ENCODE measurements at places on chromosomes 6 and 20. TPM values are rescaled to one million over a fixed set of nuclear protein-coding genes. Genes with fewer than 3 reads are reported as not detected.
A peak's percentile ranks its signal among the peaks of the same experiment; 100 is the strongest.

- H3K36me3 ChIP-seq = no peaks in the 10 kb centered on the region
- no peaks in the 10 kb centered on the region for H3K27me3 ChIP-seq
- no peaks in the 10 kb centered on the region for H3K4me1 ChIP-seq
Measured at GRCh38 chr20:6502219-6502618, 265.3 kb upstream of the BMP2 start.

DNA sequence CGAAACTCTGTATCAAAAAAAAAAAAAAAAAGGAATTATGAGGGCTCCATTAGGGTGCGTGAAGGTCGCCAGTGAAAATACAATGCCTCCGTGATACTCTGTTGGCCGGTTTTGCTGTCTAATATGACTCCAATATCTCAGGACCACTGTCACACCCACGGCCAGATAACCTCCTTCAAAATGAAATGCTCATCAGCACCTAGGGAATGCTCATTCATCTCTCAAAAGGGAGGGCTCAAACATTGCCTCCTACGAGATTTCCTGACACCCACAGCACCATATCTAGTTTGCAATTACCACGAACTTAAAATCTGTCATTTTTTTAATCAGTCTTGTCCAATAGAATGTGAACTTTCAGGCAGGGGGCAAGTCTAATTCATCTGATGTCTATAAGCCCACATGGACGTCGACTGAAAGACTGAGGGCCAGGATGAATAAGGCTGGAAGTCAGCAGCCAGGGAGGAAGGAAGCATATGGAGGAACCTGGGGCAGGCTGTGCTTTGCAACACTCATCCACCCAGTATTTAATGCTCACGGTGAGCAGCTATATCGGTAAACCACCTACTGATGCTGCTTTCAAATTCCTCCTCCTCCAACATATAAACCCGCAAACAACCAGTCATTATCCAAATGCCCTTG is 42.8 kb downstream of the MAP3K5 start:
- H3K4me3 ChIP-seq = no peak overlapping the region
- H3K27me3 ChIP-seq = no peaks in the 10 kb centered on the region
- DNase-seq = no peak
- H3K4me1 ChIP-seq = peaks cover 43% of the 10 kb centered on the region
- no peaks in the 10 kb centered on the region for H3K36me3 ChIP-seq

Gene MAPK13
- polyA plus RNA-seq = 0.88 TPM

DNA sequence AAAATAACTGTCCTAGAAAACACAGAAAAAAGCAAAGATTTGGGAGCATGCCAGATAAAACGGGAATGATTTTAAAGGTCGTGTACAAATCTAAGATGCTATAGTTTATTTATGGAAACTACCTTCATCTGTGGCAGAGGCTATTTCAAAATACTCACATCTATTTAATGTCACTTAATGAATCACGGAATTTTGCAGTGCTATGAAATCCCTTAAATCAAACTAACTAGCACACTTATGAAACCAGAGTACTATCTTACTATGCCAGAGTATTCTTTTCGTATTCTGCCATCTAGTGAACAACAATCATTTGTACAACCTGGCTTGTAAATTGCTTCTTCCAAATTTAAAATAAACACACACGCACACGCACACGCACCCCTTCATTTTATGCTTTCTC is 77.9 kb upstream of the BMP5 start:
- no peak overlapping the region for H3K4me3 ChIP-seq
- H3K4me1 ChIP-seq = no peaks in the 10 kb centered on the region
- H3K27me3 ChIP-seq = no peaks in the 10 kb centered on the region
- DNase-seq = no peak
- H3K27ac ChIP-seq = no peak overlapping the region

DNA sequence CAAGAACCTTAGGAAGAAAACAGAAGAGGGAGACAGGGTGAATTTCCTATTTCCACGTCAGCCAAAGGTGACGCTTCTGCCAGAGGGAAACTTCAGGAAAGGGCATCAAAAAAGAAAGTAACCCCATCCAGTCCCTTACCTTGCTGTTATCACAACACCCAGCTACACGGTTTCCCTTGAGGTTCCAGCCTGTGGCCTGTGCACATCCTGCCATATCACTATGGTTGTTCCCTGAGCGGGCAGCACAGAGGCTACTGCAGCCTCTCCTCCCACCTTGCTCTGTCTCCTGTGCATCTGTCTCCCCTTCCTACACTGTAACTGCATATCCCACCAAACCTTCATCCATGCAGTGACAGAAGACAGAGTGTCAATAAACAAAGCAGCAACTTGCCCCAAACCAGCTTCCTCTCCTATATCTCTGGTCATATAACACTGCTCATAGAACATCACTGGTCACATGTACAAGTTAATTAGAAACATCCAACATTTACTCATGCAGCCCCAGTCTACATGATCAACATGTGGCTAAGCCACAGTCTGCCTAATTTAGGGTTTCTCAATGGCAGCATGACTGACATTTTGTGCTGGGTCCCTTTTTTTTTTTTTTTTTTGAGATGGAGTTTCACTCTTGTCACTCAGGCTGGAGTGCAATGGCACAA is 54.7 kb downstream of the GFOD1 start:
- H3K36me3 ChIP-seq = no peaks in the 10 kb centered on the region
- peaks cover 40% of the 10 kb centered on the region for H3K4me1 ChIP-seq
- no peak overlapping the region for H3K27ac ChIP-seq
- DNase-seq = peak; percentile 44
- H3K27me3 ChIP-seq = no peaks in the 10 kb centered on the region

DNA sequence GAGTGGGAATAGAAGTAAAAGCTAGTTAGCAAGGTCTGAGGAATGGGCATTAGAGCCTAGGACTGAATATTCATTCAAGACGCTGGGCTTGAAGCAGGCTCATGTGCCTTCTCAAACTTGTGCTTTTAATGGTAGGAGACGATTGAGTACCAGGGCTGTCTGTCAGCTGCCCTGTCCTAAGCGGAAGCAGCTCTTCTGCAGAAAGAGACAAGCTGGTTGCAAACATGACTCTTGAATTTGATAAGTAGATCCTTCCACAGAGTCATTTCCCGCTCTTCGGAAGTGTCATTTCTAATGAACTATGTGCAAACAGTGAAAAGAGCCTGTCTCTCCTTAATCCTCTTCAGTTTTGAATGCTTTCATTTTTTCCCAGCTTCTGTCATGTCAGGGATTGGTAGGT is 176.4 kb downstream of the TFAP2B start:
- no peaks in the 10 kb centered on the region for H3K36me3 ChIP-seq
- H3K27ac ChIP-seq = no peak overlapping the region
- DNase-seq = no peak
- no peaks in the 10 kb centered on the region for H3K27me3 ChIP-seq

Gene SCRT2
- not detected for polyA plus RNA-seq

- H3K4me1 ChIP-seq = peaks cover 59% of the 10 kb centered on the region
- H3K27ac ChIP-seq = peak overlapping the region; percentile 94
- no peak overlapping the region for H3K4me3 ChIP-seq
- H3K36me3 ChIP-seq = peaks cover 4% of the 10 kb centered on the region
- DNase-seq = no peak
Measured at GRCh38 chr6:7127680-7128079, 19.9 kb downstream of the RREB1 start.

GRCh38 chr20:34794006-34794585 is 31.4 kb downstream of the NCOA6 start:
- H3K4me1 ChIP-seq = peaks cover 6% of the 10 kb centered on the region
- no peak overlapping the region for H3K27ac ChIP-seq
- H3K27me3 ChIP-seq = no peaks in the 10 kb centered on the region
- peaks cover 15% of the 10 kb centered on the region for H3K36me3 ChIP-seq
- H3K4me3 ChIP-seq = no peak overlapping the region

Gene KCNQ2
- not detected for polyA plus RNA-seq

Gene SIRPB1
- polyA plus RNA-seq = 137 TPM

DNA sequence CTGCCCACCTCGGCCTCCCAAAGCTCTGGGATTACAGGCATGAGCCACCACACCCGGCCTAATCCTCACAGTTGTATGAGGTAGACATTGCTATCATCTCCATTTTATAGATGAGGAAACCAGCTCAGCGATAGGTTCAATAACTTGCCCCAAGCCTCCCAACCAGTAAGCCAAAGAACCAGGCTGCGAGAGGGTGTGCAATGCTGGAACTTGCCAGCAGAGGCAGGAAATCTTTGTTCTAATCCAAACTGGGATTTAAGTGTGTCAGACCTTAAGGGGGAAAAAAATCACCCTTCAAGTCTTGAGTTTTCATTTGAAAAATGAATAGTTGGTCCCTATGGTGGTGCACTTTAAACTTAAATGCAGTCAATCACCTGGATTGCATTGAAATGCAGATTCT is 20.1 kb upstream of the RNGTT start:
- no peaks in the 10 kb centered on the region for H3K4me1 ChIP-seq
- no peaks in the 10 kb centered on the region for H3K27me3 ChIP-seq
- H3K27ac ChIP-seq = no peak overlapping the region
- H3K4me3 ChIP-seq = no peak overlapping the region
- peak; percentile 40 for DNase-seq
